Fibroblast of villous mesenchyme (primary cell): ENCODE measurements at places on chromosomes 13 and 19.

DNA sequence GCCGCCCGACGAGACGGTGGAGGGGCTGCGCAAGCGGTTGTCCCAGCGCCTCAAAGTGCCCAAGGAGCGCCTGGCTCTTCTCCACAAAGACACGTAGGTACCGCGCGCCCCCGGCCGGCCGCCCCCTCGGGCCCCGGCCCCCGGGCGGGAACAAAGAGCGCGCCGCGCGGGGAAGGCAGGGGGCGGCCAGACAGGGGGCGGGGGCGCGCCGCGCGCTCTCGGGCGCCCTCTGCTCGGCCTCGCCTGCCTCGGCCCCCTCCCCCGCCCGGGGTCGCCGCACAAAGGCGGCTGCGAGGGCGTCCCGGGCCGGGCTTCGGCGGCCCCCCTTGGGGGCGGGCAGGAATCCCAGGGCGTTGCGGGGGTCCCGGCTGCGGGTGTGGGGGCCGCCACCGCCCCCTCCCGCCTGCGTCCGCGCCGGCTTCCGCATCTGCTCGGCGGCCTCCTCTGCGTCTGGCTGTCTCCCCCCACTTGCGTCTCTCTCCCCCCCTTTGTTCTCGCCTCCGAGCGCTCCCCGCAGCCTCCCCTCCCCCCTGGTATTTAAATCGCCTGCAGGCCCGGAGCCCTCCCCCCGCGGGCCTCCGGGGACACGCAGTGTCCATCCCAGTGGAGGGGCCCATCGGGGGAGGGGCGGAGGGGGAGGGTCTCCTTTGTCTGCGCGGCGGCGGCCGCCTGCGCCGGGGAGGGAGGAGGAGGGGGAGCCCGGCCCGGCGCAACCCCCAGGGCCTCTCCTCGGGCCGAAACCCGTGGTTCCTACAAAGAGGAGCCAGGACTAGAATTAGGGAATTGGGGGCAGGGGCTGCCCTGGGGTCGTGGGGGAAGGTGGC lies 2.3 kb downstream of the MIDN start:
- peak; percentile 82 for DNase-seq

DNA sequence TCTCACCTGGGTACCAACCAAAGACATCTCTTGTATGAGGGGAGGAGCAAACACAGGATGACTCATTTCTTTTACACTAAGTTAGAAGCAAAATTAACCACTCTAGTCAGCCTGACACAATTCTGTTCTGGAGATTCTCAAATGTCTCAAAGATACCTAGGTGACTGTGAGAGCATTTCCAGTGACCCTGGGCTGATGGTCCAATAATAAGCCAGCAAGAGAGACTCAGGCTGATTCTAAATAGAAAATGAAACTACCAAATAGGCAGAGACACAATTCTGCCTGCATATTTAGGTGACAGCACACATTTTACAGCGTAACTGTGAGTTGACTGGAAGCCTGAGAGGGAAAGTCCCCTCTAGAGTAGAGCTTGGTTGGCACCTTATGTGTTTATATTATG lies 16.3 kb downstream of the ZNF91 start:
- DNase-seq: peak; percentile 14

GRCh38 chr19:13887517-13887916 lies 10.6 kb downstream of the NANOS3 start:
- DNase-seq: peak; percentile 72

GRCh38 chr13:29543230-29544215 lies 52.0 kb downstream of the SLC7A1 start:
- DNase-seq: peak; percentile 48

DNA sequence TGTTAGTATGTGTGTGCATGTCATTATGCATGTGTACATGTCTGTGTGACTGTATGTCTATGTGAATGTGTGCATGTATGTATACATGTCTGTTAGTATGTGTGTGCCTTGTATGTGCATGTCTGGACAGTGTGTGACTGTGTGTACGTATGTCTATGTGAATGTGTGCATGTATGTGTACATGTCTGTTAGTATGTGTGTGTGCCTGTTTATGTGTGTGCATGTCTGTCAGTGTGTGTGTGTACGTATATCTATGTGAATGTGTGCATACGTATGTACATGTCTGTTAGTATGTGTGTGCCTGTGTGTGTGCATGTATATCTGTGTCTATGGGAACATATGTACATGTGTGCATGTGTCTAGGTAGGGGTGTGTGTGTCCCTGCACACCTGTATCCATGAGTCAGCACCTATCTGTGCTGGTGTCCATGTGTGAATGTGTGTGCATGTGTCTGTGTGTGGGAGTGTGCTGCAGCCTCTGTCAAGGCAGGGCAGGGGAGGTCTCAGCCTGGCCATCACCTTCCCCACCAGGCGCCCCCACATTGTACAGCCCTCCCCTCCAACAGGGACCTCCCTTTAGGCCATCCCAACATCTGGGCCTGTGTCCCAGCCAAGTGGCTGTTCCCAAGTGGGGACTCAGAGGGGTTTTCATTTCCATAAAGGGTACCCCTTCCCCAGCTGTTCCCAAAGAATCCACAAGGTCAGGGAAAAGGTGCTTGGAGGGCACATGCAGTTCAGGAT lies 4.4 kb downstream of the GAS6 start:
- DNase-seq: no peak

- no peak for DNase-seq
Measured at GRCh38 chr13:67372868-67373464, 142.8 kb upstream of the PCDH9 start.

- DNase-seq: no peak
Measured at GRCh38 chr19:11612816-11613511, 15.7 kb downstream of the ZNF627 start.

- DNase-seq: no peak
Measured at GRCh38 chr19:38486731-38487336, 53.3 kb downstream of the RYR1 start.

DNA sequence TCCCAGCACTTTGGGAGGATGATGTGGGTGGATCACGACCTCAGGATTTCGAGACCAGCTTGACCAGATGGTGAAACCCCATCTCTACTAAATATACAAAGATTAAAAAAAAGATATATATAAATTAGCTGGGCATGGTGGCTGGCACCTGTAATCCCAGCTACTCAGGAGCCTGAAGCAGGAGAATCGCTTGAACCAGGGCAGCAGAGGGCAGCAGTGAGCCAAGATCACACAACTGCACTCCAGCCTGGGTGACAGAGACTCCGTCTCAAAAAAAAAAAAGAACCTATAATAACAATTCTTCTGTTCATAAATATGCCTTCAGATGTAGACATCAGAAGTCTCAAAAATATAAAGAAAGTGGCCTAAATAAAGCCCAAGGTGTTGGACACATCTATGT lies 7.6 kb downstream of the ZNF737 start:
- no peak for DNase-seq

DNA sequence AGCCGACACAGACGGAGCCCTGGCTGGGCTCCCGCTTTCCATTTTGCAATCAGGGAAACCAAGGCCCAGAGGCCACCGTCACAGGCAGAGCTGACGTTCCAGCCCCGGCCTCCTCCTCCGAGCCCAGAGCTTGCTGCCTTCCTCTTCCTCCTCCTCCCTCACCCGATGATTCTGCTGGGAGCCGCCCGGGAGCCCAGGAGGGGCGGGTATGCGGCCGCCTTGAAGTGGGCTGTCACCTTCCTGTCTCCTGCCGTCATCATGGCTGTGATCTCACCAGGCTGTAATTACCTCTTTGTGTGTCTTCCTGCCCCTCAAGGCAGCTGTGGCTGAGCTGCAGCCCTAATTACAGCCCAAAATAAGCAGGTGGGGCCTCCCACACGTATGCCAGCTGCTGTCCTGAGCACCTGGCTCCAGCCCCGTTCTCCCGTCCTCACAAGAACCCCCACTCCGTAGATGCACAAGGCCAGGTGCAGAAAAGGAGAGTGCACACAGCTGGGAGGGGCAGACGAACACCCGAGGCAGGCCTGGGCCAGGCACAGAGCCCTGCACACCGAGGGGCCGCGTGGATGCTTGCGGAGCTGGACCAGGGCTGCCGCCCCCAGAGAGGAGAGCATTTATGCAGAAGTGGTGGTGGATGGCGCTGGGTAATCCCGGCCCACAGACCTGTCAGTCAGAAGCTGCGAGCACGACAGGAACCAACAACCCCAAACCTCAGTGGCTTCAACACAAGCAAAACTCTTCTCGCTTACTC lies 4.0 kb downstream of the TPGS1 start:
- no peak for DNase-seq

- DNase-seq: no peak
Measured at GRCh38 chr13:99636728-99637353, 135.6 kb downstream of the TM9SF2 start.

GRCh38 chr13:49108196-49108595 lies 111.9 kb upstream of the MLNR start:
- DNase-seq: no peak

DNA sequence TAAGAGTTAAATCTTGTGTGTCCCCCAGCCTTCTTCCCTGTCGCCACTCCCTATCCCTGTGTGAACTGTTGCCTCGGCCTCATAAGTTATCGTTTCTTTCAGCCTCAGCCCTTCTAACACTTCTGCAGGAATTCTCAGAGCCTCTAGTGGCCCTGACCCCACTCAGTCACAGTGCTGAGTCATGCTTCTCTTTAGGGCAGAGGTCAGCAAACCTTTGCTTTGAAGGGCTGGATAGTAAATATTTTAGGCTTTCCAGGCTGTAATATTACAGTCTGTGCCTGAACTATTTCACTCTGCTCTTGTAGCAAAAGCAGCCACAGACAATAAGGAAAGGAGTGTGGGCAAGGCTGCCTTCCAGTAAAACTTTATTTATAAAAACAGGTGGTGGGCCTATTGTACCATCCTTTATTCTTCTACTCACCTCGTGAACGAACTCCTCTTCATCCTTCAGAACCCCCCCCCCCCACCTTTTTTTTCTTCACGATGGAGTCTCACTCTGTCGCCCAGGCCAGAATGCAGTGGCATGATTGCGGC lies 22.1 kb downstream of the MYO9B start:
- DNase-seq: peak; percentile 89

- DNase-seq: no peak
Measured at GRCh38 chr19:2332341-2333026, 4.0 kb downstream of the SPPL2B start.

DNA sequence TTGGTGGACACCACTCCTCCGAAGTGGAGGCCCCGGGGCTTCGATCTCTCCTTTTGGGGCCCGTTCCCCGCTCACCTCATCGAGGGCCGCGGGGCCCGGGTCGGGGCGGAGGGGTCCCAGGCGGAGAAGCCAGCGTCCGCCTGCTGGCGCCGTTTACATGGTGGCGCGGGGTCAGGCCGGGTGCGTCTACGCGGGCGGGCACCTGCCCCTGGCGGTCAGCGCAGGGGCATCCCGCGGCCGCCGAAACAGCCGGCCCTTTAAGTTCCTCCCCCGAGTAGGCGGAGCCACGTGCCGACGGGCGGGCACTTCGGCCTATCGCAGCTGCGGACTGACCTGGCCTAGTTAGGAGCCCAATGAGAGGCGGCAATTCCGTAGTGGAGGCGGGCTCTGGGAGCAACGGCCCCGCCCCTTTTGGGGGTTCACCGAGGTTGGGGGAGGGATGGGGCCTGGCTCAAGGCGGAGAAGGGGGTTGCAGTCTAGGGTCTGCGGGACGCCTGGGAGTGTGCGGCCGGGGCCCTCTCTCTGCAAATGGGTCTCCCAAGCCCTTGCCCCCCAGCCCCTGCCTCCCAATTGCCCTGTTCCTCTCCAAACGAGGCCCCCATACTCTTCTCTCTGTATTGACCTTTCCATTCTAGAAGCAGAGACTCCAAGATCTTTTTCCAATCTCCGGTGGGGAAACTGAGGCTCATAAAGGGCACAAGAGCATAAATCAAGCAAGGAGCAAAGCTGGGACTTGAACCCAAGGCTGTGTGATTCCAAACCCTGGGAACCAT lies at the start of gene ABHD8:
Gene ABHD8, minus strand, starts transcription at position 259 of the 773 bp plus-strand sequence. CDS start 1,809 bp downstream, outside the sequence.
- DNase-seq: peak; percentile 96

DNA sequence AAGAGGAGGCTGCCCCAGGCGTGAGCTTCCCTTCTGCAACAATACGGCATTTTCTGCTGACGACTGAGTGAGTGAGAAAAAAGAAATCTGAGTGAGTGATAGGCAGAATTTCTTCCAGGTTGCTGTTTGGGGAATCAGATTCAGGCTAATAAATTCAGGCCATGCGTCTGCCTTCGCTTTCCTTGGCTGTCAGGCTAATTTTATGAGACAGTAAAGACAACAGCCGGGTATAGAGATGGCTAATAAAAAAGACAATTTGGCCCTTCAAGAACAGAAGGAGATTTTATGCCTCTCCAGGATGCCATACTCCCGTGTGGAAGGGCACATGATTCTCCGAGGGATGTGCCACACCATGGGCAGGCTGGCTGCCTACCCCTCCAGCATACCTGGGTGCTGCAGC lies 145.9 kb upstream of the UBL3 start:
- no peak for DNase-seq

DNA sequence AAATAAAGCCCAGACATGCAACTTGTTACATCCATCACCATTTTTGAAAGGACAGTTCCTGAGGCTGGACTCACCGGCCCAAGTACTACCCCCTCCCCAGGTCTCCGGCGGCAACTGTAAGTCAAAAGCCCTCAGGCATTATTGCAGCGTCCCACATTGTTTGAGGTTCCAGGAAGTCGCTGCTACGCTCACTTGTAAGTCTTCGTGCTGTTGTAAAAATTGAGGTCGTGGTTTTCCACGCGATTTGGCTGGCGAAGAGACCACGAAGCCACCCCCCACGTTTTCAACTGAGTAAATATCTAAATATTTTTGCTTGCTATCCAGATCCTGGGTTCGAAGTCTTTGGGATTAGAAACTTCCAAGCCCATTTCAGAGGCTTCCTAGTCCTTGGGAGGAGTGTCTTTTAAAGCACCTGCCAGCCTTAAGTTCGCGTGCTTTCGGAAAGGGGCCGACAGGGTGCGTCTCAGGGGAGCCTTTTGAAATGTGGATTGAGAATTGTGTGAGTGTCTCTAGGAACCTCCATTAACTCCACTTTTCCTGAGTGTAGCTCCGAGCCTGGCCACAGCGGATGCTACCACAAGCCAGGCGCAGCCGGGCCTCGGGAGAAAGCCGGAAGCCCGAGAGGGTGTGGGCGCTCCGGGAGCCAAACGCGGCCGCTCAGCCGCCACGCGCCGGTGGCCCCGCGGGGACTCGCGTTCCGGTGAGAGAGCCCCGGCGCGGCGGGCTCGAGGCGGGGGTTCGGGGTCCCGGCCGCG lies 434 bp upstream of the FNDC3A start:
- DNase-seq: peak; percentile 68
